ENCODE measurements at places on chromosomes 4 and X.

- peak; percentile 68 for DNase-seq
Observed at GRCh38 chr4:7987148-7987989, 47.7 kb upstream of the AFAP1 start.

DNA sequence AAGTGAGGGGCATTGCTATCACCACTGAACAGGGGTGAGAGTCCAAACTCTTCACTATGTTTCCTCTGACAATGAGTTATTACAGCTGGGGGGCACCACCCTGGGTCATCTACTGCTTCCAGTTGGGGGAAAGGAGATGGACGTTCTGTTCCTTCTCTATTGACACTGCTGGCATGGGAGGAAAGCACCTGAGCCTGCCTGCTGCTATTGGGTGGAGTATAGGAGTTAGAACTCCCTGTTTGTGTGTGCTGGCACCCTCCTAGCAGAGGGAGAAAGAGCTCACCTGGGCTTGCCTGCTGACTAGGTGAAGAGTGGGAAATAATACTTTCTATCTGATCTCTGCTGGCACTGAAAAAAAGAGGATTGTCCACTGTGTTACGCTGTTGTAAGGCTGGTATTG lies 163.8 kb downstream of the MSN start:
- DNase-seq, result no peak

DNA sequence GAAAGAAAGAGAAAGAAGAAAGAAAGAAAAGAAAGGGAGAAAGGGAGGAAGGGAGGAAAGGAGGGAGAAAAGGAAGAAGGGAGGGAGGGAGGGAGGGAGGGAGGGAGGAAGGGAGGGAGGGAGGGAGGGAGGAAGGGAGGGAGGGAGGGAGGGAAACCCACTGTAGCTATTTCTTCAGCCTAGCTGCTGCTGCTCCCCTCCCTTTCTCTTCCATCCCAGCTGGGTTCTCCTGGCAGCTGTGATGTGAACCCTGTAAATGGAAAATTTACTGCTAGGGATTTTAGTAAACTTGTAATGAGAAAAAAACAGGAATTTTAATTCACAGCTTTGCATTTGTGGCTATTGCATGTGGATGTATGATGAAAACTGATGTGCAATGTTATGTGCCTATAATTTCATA lies 8.0 kb downstream of the NR0B1 start:
- no peak for DNase-seq

GRCh38 chr4:75698162-75698962 lies 25.2 kb upstream of the G3BP2 start:
- peak; percentile 16 for DNase-seq

- DNase-seq, result peak; percentile 72
Observed at GRCh38 chrX:13658602-13659001, 5.7 kb downstream of the TCEANC start.

- no peak for DNase-seq
Observed at GRCh38 chr4:63049278-63049677, 1360.0 kb downstream of the TECRL start.
